ENCODE measurements at places on chromosomes 3 and 15.
A peak's percentile ranks its signal among the peaks of the same experiment; 100 is the strongest.

GRCh38 chr3:39080026-39080425 lies 27.4 kb downstream of the GORASP1 start:
- DNase-seq: no peak

GRCh38 chr15:85741021-85741421 lies 53.7 kb downstream of the KLHL25 start:
- DNase-seq: no peak

GRCh38 chr15:50546566-50546965 lies at the start of gene USP50:
Gene USP50, minus strand, starts transcription at chr15:50546666. Its CDS starts 141 bp downstream, at chr15:50546525.
- no peak for DNase-seq

GRCh38 chr15:88489321-88489720 lies 21.8 kb downstream of the MRPS11 start:
- no peak for DNase-seq

GRCh38 chr15:99509686-99510461 lies 55.9 kb upstream of the MEF2A start:
- no peak for DNase-seq

DNA sequence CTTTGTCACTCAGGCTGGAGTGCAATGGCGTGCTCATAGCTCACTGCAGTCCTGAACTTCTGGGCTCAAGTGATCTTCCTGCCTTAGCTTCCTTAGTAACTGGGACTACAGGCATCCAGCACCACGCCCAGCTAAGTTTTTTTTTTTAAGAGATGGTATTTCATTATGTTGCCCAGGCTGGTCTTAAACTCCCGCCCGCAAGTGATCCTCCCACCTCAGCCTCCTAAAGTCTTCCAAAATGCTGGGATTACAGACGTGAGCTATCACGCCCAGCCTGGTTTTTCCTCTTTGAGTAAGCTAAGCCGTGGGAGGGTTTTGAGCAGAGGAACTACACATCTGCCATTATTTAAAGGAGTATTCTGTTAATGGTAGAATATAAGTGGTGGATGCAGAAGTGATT lies 7.4 kb upstream of the LRRFIP2 start:
- DNase-seq: no peak

- DNase-seq: no peak
These were observed 202.8 kb downstream of the CADPS start for GRCh38 chr3:62672270-62672987.

GRCh38 chr3:71910108-71910507 lies 125.2 kb upstream of the PROK2 start:
- no peak for DNase-seq

- DNase-seq: no peak
These were observed 135.9 kb downstream of the CMSS1 start for GRCh38 chr3:99953596-99953995.

GRCh38 chr3:142211034-142211433 lies 14.4 kb downstream of the GK5 start:
- peak; percentile 15 for DNase-seq

DNA sequence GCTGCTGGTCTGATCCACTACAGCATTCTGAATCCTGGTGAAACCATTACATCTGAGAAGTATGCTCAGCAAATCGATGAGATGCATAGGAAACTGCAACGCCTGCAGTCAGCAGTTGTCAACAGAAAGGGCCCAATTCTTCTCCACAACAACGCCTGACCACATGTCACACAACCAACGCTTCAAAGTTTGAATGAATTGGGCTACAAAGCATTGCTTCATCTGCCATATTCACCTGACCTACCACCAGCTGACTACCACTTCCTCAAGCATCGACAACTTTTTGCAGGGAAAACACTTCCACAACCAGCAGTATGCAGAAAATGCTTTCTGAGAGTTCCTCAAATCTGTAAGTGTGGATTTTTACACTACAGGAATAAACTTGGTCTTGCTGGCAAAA lies 54.7 kb upstream of the C2CD4B start:
- no peak for DNase-seq

- DNase-seq: no peak
These were observed 33.4 kb upstream of the TBL1XR1 start for GRCh38 chr3:177230641-177231040.

DNA sequence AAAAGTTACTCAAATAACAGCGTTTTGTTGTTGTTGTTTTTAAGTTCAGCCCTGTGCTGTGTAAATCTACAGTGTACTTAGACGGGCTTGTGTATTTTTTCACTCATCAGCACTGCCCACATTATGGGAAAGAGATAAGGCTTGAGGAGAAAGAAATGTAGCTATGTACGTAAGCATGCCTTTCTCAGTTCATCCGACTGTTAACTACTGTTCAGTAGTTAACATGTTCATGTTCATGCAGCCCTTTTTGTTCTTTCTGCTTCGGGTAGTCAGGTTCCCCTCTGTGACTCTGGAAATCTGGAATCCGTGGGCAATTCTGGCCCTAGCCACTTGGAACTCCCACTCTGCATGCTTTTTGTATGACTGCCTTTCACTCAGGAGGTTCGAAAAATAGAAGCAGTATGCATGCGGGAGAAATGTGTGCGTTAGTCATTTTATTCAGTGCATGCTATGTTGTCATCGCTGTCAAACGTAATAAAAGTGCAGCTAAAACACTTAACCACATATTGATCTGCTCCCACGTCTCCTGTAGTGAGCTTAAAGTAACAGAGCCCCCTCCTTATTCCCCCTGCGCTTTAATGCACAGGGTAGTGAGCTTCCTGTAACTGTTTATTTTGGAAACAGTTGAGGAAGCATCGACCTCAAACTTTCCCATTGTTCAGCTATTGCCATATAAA lies 283.1 kb upstream of the NR2F2 start:
- DNase-seq: no peak

DNA sequence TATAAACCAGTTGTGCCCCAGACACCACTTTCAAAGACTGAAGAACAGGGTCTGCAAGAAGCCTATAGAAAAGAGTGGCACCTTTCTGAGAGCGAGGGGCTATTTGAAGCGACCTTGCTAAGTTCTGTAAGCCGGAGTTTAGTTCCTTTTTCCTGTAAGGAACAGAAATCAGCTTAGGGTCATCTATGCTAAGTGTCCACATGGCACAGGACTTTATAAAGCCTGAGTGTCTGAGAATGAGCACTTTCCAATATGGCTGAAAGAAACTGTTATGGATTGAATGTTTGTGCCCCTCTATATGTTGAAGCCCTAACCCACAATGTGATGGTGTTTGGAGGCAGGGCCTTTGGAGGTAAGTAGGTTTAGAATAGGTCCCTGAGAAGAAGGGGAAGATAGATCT lies 4.0 kb upstream of the A4GNT start:
- DNase-seq: no peak

DNA sequence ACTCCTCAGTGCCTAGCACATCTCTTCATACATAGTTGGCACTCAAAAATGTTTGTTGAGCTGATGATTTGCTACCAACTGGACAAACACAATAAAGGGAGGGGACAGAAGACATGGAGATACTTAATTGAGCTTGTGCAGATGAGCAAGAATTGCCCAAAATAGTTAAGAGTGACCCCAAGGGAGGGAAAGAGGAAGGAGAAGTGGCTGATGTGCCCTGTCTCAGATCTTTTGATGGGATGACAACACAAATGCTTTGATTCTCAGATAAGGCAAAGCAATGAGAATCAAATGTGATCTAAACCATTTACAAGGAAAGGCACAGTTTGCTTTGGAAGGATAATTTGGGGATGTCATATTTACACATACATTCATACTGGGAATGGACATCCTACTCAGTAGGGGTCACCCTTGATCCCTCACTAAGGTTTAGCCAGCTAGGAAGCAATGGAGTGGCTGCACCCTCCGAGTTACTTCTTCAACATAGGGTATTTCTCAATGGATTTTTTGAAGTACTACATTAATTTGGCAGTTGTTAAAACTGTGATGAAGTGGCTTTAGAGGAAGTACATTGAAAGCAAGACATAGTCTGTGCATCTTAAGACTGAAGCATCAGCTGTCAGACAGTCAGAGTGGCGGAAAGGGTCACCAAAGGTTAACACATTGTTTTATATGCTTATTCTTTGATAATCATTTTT lies 21.9 kb upstream of the SSR3 start:
- DNase-seq: no peak

DNA sequence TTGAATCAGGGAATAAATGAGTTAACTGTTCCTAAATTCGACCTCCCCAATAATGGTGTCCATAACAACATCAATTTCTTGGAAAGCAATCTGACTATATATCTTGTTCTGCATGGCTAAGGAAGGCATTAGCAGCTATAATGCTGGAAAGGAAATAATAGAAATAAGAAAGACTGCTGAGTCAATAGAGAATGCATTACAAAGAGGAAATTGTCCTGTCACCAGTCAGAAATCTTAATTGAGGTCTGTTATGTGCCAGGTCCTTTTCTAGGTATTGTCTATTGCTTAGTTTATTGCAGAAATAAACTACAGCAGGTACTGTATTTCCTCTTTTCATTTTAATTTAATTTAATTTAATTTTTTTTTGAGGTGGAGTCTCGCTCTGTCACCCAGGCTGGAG lies 5.9 kb upstream of the PPP1R2 start:
- DNase-seq: no peak

All from activated T-cell treated with anti-CD3 and anti-CD28 coated beads, Interleukin-2, amount 50 U/mL, for 72 hours (primary cell).